ENCODE measurements at places on chromosomes 1 and 21. TPM values are rescaled to one million over a fixed set of nuclear protein-coding genes. Genes with fewer than 3 reads are reported as not detected.
A peak's percentile ranks its signal among the peaks of the same experiment; 100 is the strongest.

- DNase-seq, result no peak
Measured at GRCh38 chr1:45353685-45354084, 13.4 kb upstream of the MUTYH start.

- DNase-seq, result peak; percentile 19
Measured at GRCh38 chr1:2466958-2467554, 9.0 kb upstream of the PLCH2 start.

- DNase-seq, result no peak
Measured at GRCh38 chr1:236315518-236315917, 33.8 kb upstream of the ERO1B start.

DNA sequence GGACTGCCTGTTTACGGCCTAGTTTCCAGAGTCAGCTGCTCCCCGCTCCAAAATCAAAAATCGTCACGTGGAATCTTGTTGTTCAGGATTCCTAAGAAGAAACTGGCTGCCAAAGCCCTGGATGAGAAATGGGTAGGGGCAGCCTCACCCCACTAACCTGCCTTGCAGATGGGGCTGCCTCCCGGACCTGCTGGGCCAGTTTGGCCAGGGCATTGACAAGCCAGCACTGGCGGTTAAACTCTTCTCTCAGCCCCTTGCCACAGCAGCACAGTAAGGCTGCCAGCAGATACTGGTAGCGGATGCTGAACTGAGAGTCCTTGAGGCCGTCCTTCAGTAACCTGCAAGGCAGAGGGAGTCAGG, 31.6 kb upstream of the PPP1R15B start:
- DNase-seq, result no peak

- no peak for DNase-seq
Measured at GRCh38 chr1:92951141-92951582, 10.1 kb downstream of the DIPK1A start.

GRCh38 chr1:60826320-60827094, 255.9 kb upstream of the NFIA start:
- no peak for DNase-seq

DNA sequence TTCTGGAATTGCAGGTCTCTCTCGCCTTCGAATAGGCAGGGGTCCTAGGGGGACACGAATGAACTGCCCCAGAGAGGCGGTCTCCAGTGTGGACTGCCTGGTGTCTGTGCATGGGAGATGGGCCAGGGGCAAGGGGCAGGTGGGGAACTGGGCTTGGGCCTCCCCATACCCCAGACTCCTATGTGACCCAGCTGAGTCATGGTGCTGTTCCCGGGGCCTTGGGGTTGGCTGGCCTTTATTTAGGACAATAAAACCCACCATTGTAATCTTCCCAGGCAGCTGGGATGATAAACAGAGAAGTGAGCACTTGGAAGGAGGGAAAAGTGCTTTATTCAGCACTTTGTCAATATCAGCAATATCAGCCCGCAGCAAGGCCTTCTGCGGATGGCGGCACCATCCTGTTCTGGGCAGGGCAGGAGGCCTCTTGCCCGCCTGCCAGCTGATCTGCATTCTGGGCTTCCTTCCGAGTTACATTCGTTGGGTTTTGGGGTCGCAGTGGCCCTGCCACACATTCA, 209.0 kb upstream of the TMEM51 start:
- no peak for DNase-seq

The INAVA gene
- not detected for total RNA-seq

DNA sequence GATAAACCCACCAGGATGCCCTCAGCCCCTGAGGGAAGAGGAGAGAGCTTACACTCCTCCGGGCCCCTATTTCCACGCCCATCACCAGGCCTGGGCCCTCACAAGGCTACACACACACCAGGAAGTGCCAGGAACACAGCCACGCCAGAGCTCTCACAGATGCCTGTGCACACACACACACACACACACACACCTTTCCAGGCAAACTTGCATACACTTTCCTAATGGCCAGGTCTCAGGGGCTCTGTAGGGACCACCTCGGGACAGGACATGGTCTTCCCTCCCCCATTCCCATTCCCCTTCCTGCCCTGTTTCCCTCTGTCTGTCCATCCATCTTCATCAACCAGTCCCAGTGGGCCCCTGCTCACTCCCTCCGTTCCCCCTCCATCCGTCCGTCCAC, 9.7 kb upstream of the EPHA2 start:
- DNase-seq, result no peak

- DNase-seq, result no peak
Measured at GRCh38 chr21:45269861-45270260, 17.8 kb downstream of the POFUT2 start.

- no peak for DNase-seq
Measured at GRCh38 chr1:233340966-233341516, 13.5 kb downstream of the MAP3K21 start.

- DNase-seq, result no peak
Measured at GRCh38 chr1:163826500-163826899, 504.7 kb downstream of the NUF2 start.

The NPHP4 gene
- 6.2 TPM for total RNA-seq

- no peak for DNase-seq
Measured at GRCh38 chr1:176252191-176252590, 45.1 kb upstream of the COP1 start.

Measured in CD4-positive, alpha-beta T cell (primary cell).